Natural killer cell (primary cell): ENCODE measurements at places on chromosomes 1 and 21. TPM values are rescaled to one million over a fixed set of nuclear protein-coding genes. Genes with fewer than 3 reads are reported as not detected.

Gene ASTN1
- total RNA-seq, result not detected

Gene ZBTB21
- total RNA-seq, result 100 TPM

Gene HSD17B7
- 23.5 TPM for total RNA-seq

Gene SPOCD1
- 0.54 TPM for total RNA-seq

- H3K27me3 ChIP-seq, result no peaks in the 10 kb centered on the region
- H3K4me3 ChIP-seq, result no peak overlapping the region
- H3K4me1 ChIP-seq, result no peaks in the 10 kb centered on the region
- no peaks in the 10 kb centered on the region for H3K36me3 ChIP-seq
- H3K27ac ChIP-seq, result no peak overlapping the region
These were observed 51.2 kb upstream of the CCDC190 start for GRCh38 chr1:162912061-162912667.

GRCh38 chr1:54375712-54376429, 30.3 kb downstream of the SSBP3 start:
- no peak overlapping the region for H3K27ac ChIP-seq
- no peaks in the 10 kb centered on the region for H3K36me3 ChIP-seq
- no peaks in the 10 kb centered on the region for H3K27me3 ChIP-seq
- peaks cover 85% of the 10 kb centered on the region for H3K4me1 ChIP-seq
- H3K4me3 ChIP-seq, result no peak overlapping the region

DNA sequence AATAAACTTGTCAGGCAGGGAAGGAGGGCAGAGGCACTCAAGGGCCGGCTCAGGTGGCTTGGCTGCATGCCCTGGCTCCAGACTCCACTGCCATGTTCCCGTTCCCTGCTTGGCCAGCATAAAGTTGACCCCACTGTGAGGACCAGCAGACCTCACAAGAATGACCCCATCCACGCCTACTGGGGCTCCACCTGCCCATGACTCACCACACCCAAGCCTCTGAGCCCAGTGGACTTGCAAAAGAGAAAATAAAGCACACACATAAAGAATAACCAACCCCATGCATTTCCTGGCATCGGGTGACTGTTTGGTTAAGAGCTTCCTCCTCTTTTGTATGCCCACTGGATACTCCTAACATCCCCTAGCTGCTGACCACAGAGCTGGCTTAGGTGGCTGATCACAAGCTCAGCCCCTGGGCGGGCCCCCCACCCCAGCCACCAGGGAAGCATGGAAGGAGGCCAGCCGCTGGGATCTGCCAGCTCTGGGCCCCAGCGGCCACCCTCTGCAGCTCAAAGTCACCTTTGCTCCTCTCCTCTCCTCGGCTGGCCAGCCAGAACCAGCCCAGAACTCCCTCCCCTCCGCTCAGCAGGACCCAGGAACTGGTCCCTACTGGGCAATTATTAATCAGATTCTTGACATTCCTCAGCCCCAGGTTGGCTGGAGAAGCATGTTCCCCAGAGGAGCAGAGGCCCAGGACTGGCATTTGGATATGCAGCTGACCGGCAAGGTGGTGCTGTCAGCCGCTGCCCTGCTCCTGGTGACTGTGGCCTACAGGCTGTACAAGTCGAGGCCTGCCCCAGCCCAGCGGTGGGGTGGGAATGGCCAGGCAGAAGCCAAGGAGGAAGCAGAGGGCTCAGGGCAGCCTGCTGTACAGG, at the start of gene KLHDC7A:
Gene KLHDC7A, plus strand, starts transcription at position 616 of the 875 bp plus-strand sequence. Its CDS starts 52 bp downstream, at position 668.
- H3K27me3 ChIP-seq, result no peaks in the 10 kb centered on the region
- H3K36me3 ChIP-seq, result no peaks in the 10 kb centered on the region
- no peak within 1 kb of the TSS for H3K27ac ChIP-seq
- no peak for DNase-seq
- H3K4me1 ChIP-seq, result no peaks in the 10 kb centered on the region

DNA sequence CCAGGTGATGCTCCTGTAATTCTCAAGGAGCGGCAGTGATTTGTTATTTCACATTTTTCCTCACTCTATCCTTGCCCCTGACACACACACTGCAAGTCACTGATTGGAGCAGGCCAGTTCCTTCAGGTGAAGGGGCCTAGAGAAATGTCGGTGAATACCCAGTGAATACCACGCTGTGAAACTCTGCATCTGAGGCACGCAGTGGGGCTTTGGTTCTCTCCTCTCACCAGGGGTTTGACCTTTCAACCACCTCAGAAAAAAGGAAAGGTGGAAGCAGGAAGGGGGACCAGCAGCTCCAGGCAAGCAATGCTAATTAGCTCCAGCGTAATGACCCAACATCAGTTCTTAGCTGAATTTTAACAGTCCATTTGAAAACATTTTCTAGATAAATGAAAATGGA, 532 bp upstream of the FAM177B start:
- no peak overlapping the region for H3K27ac ChIP-seq
- no peak overlapping the region for H3K4me3 ChIP-seq
- H3K27me3 ChIP-seq, result no peaks in the 10 kb centered on the region
- no peaks in the 10 kb centered on the region for H3K4me1 ChIP-seq

DNA sequence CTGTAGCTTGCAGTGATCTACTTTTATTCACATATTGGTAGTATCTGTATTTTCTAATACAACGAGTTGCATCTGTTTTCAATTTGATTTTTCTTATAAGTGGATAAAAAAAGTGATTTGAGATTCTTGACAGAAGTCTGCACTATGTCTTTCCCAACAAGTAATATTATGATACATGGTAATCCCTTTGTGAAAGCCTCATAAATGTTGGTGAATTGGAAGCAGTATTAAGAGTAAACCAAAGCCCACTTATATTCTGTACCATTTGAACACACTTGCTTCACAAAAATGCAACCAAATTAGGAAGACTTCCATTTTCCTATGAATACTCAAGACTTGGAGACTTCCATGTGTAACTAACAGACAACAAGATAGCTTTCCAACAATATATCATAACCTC, 172.0 kb downstream of the HMCN1 start:
- no peak overlapping the region for H3K27ac ChIP-seq
- no peak overlapping the region for H3K4me3 ChIP-seq
- no peaks in the 10 kb centered on the region for H3K27me3 ChIP-seq
- H3K4me1 ChIP-seq, result no peaks in the 10 kb centered on the region
- no peaks in the 10 kb centered on the region for H3K36me3 ChIP-seq
- DNase-seq, result no peak

GRCh38 chr1:7464736-7465135, 306.4 kb upstream of the VAMP3 start:
- no peak overlapping the region for H3K27ac ChIP-seq
- H3K36me3 ChIP-seq, result no peaks in the 10 kb centered on the region
- no peaks in the 10 kb centered on the region for H3K27me3 ChIP-seq
- peaks cover 9% of the 10 kb centered on the region for H3K4me1 ChIP-seq
- no peak for DNase-seq
- no peak overlapping the region for H3K4me3 ChIP-seq
